Peyer's patch (tissue), 4 donors: ENCODE measurements at places on chromosomes 5 and 9.

- peak; percentile 84 for DNase-seq
Measured at GRCh38 chr9:83538172-83538889, at the start of gene FRMD3. Gene FRMD3, minus strand, starts transcription at chr9:83538401. Its CDS starts 170 bp downstream, at chr9:83538231.

GRCh38 chr5:115459855-115460341 is 84.7 kb downstream of the FEM1C start:
- no peak for DNase-seq

DNA sequence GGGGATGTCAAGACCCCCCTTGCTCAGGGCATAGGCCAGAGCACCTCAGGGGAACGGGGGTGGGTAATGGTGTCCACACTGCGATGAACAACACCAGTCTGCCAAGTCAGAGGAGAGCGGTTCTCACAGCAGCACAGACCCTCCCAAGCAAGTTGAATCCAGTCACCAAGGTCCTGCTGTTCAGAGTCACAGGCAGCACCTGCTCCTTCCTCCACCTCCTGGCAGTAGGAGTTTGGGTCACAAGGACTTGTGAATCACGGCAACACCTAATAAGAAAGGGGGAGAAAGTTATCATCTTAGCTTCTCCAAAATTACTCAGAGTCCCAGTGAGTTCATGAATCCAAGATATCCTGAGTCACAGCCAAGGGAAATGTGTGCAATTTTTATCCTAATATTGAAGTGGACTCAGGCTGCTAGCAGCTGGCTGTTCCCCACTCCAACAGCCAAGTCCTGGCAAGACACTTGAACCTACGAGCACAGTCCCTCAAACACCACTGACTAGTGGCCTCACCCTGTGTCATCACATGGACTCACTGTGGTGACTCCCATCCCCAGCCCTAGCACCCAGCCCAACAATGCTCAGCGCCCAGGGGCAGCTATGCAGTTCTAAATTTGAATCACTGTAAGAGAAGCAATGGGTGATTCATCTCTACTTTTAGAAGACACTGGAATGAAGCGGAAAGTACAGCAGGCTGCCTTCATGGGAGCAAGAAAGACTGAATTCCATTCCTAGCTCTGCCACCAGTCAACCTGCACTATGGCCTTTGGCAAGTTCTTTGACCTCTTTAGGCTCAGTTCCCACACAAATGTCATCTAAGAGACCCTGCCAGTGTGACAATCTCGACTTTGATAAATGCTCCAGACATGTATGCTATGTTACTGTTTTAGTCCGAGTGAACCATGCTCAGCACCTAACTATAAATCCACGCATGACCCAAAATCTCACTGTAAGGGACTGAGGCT is 113.7 kb downstream of the KLHL3 start:
- no peak for DNase-seq

- no peak for DNase-seq
Measured at GRCh38 chr5:164002214-164002613, 496.8 kb downstream of the MAT2B start.

DNA sequence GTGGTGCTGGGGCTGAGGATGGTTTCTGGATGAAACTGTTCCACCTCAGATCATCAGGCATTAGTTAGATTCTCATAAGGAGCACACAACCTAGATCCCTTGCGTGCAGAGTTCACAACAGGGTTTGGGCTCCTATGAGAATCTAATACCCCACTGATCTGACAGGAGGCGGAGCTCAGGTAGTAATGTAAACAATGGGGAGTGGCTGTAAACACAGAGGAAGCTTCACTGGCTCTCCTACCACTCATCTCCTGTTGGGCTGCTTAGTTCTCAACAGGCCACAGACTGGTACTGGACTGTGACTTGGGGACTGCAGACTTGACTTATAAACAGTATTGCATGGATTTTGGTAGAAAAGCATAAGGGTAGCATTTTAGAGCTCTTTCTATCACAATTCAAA is 870.7 kb upstream of the CDH10 start:
- no peak for DNase-seq

DNA sequence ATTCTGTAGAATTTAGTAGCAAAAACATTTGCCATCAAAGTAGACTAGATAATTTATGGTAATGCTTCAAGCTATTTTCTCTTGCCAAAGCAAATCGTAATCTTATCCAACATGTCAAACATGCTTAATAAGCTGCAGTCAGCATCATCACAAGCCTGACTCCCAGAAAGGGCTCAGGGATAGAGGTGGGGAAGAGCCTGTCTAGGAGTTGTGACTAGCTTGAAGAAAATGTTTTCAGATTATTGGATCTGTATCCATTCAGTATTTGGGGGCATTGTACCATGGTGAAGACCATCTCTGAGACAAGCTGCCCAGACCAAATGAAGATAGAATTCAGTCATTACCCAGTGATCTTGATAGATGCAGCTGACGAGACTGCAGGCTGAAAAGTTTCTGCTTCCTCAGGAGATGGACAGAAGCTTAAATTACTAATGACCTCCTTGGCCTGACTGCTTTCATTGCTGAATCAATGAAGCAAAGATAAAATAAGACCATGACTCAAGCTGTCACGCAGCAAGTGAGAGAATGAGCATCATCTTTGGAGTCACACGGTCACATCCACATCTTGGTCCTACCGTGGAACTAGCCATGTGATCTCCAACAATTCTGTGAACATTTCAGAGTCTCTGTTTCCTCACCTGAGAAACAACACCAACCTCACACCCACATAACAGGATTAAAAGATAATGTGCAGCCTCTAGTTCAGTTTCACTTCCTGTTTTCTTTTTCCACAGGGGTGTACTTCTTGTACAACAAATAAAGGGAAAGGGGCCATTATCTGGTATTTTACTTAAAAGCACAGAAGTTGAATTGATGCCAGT is 9.4 kb downstream of the ERAP2 start:
- DNase-seq: peak; percentile 48

- DNase-seq: no peak
Measured at GRCh38 chr5:133317558-133317957, 265.7 kb downstream of the HSPA4 start.

DNA sequence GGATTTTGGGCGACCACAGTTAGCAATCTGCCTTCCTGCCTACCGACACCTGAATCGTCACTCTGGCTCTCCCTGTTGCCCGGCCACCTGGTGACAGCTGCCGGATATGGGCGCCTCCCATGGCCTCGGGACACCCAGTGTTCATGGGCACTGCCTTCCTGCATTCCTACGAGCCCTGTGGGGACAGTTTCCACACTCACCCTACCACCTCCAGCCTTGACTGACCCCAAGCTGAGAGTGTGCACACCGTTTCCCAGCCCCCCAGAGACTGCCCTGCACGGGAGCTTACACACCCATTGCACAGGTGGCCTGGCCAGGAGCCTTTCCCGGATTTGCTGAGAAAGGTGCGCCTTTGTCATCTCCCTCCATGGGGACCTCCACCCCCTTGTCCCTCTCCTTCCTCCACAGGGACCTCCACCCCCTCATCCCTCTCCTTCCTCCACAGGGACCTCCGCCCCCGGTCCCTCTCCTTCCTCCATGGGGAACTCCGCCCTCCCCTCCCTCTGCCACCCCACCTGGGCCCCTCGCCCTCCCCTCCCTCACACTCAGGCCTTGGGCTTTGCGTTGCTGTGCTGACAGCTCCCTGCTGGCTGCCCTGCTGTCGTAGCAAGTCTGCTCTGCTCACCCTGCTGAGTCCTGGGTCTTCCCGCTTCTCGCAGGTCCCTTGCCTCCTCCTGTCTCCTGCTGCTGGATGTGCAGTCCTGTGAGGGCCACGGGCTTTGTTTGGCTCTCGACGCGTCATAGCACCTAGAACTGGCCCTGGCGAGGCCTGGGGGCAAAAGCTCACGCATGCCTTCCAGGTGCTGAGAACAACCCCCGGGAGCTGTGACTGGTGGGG is 48.4 kb downstream of the MRPL36 start:
- DNase-seq: no peak

DNA sequence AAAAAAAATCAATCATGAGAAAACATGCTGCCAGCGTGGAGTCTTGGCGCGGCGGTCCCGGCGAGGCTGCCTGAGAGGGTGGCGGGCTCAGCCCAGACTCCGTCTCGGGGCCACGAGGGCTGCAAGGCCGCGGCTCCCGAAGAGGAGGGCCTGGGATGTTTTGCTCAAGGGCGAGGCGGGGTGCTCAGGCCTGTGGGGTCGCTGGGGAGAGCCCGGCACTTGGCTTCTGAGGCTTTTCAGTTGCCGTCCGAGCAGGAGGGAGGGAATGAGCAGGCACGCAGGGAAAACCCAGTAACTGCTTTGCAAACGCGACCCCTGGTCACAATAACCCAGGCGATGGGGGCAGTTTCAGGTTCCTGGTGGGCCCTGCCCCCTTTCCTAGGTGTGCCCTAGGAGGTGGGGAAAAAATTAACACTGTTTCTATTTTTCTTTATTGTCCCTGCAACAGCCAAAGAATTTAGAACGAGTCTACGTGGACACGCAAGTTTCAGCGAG is 3.2 kb upstream of the IRX2 start:
- no peak for DNase-seq

DNA sequence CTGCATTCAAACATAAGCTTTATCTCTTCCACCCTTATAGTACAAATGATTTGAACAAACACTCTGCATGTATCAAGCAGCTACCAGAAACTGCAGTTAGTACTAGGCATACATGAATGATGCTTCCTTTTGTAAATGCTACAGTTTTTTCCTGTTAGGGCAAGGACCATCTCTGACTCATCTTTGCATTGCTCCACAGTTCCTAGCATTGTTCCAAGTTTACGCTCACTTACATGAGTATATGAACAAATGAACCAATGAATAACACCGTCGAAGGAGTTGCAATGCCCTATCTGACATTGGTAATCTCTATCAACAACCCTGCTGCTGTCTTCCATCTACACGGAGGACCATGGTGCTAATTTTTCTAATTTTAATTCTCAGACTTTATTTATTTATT is 2.1 kb upstream of the ALDH7A1 start:
- no peak for DNase-seq

DNA sequence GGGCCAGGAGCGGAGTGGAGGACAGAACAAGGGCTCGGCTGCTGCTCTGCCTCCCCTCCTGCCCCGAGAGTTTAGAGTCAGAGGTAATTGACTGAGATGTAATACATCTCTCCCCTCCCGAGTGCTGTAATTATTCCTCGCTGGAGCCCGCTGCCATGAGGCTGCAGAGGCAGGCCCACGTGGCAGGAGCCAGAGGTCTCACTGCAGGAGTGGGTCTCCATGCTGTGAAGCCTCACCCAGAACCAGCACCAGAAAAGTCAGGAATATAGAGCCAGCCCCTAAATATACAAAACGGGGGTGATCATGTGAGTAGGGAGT is 2.5 kb downstream of the FAM163B start:
- DNase-seq: no peak

GRCh38 chr5:76528547-76529331 is 94.5 kb downstream of the F2RL2 start:
- DNase-seq: no peak

- DNase-seq: no peak
Measured at GRCh38 chr9:70123695-70124094, 80.0 kb downstream of the MAMDC2 start.

DNA sequence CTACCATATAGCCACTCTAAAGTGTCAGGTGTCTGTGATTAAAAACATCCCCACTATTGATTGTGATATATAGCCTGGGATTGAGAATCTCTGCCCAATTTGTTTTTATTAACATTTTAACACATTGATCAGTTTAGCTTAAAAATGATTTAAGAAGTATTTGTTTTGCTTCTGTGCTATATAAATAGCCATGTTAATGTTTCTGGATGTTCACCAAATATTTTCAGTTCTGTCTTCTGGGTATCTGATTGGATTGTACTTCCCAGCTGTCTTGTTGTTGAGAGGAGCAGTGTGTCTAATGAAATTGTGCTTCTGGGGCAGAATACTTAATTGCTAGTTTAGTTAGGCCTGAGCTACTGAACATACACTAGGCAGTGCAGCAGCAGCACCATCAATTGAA is 126.6 kb upstream of the TUSC1 start:
- DNase-seq: no peak

GRCh38 chr5:2908086-2908485 is 156.6 kb upstream of the IRX2 start:
- DNase-seq: no peak

GRCh38 chr5:157187046-157187754 is 6.6 kb downstream of the ITK start:
- DNase-seq: no peak

DNA sequence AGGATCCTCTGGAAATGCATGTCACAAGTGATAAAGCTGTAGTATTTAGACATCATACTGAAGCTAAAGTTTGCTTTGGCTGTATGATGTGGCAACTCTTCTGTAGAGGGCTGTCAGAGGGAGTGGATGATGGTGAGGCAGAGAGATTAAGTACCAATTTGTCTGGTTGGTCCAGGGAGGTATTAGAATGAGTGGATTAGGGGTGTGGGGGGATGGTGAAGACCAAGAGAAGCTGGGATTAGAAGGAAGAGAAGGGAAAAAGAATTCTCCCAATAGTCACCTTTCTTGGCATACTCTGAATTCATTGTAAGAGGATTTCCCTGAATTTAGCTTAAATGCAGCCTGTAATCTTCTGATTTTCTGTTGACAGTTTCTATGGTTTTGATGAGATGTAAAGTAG is 3.6 kb downstream of the PCDHAC2 start:
- DNase-seq: no peak

DNA sequence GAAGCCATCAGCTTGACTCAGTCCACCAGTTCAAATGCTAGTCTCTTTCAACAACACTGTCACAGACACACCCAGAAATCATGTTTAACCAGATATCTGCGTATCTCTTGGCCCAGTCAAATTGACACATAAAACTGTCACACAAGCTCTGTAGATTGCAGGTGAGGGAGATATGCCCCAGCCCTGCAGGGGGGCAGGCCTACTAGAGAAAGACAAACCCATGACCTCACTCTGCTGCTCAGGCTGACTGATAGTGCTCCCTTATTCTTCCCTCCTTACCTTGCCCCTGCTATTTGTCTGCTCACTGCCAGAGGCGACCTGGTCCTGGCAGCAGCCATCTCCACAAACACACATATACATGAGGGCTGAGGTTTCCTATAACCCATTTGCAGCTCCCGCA is 351.3 kb downstream of the DRD1 start:
- DNase-seq: no peak

DNA sequence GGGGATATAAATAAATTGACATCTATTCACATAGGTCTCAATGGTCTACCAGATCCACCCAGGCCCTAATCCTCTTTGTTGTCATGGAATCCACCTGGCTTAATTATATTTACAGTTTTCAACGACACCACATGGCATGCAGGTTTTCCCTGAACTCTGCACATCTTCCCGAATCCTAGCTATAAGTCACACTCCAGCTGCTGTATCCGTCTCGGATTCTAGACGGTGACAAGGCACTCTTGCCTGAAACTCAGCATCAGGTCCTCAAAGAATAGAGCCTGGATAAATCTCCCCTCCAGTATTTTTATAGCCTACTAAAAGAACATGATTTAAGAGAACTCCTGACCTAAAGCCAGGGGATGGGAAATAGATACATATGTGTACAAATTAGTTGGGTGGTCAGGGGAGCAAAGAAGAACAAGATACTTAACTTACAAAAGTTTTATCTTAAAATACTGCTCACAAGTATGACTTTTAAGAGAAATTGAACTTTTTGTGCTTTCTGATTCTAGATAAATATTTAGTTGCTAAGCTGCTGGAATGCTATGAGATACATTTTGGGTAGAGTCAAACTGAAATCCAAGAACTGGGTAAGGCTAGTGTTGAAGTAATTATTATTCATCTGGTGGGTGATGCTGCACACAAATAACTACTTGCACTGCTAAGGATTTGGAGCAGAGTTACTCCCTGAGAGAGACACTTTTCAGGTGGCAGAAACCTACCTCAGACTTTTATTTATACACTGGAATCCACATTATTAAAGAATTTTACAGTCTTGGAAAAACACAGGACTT is 187.3 kb downstream of the EFNA5 start:
- no peak for DNase-seq
